NCI-H146 (cell line): ENCODE measurements at places on chromosomes 1 and 21.

- DNase-seq = peak; percentile 83
Measured at GRCh38 chr1:14913482-14914177, 239.9 kb upstream of the TMEM51 start.

DNA sequence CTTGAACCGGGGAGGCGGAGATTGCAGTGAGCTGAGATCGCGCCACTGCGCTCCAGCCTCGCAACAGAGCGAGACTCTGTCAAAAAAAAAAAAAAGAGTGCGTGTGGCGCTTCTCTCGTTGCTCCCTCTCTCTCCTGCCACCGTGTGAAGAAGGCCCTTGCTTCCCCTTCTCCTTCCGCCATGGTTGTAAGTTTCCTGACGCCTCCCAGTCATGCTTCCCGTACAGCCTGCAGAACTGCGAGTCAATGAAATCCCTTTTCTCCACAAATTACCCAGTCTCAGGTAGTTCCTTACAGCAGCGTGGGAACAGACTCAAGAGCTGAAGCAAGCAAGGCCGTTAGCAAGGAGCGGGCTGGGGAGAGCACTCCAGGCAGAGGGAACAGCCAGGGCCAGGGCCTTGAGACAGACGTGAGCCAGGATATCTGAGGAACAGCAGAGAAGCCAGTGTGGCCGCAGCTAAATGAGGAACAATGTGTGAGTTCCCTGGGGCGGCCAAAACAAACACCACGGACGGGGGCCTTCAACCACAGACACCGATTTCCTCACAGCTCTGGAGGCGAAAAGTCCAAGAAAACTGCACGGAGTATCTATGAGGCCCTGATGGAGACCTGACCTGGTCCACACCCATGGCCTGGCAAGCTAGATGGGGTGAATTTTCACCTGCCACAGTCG, 54.2 kb upstream of the ETS2 start:
- no peak for DNase-seq

DNA sequence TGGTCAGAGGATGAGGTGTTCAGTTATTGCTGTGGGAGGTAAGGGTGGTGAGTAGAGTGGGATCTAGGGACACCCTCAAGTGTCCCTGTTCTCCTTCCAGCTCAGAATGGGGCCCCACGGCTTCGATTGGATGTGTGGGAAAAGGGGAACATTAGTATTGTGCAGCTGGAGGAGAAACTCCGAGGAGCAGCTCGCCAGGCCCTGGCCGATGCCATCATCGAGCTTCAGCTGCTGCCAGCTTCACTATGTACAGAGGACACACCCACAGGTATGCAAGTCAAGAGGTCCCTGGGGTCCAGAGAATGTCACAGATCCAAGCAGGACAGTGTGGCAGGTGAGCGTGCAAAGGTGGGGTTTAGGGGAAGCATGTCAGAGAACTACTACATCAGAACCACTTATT, 13.9 kb downstream of the HYI start:
- no peak for DNase-seq

DNA sequence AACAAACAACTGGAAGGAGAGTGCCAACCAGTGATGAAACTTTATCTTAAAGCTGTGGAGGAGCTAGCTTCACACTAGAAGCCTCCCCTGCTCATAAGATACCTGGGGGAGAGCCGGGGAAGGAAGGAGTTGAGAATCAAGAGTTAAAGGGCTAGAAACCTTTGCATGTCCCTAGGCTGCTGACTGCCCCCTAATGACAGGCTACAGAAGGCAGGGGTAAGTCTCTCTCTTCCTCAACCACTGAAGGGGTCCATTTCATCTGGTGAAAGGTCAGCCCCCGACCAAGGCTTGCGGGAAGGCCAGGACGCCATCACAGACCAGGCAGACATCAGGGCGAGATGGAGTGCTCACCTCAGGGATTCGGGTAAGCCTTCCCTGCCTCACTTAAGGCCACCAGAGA, 65.6 kb upstream of the GRHL3 start:
- DNase-seq = no peak

DNA sequence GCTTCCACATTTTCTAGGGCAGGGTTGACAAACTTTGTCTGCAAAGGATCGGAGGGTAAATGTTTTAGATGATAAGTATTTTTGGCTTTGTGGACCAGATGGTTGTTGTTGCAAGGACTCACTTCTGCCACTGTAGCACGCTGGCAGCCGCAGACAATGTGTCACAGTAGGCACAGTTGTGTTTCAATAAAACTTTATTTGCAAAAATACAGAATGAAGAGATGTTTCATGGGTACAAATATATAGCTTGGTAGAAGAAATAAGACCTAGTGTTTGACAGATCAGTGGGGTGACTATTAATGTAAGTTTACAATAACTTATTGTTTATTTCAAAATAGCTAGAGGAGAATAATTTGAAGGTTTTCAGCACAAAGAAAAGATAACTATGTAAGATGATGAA, 127.8 kb downstream of the GRIK3 start:
- DNase-seq = no peak

- DNase-seq = no peak
Measured at GRCh38 chr1:101849356-101849755, 147.4 kb downstream of the OLFM3 start.

GRCh38 chr1:92922356-92923035, 38.8 kb downstream of the DIPK1A start:
- no peak for DNase-seq
